ENCODE measurements at places on chromosomes 3 and 15.
A peak's percentile ranks its signal among the peaks of the same experiment; 100 is the strongest.

- no peak for DNase-seq
These were observed 202.9 kb upstream of the CTNNB1 start for GRCh38 chr3:40996382-40996781.

DNA sequence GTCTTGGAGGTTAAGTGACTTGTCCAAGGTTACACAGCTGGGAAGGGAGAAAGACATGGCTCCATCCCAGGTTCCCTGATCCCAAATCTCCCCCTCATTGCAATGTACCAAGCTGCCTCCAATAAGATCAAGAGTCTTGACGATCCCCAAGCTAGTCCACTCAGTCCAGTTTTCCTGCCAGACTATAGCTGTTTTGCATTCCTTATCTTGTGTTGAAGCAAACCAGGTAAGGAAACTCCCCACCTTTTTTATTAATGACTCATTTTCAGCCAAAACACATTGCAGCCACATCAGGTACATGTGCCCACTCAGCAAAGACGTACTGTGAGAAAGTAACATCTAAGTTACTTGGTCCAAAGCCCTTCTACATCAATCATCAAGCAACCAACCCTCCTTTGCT lies 41.9 kb downstream of the LIPC start:
- no peak for DNase-seq

DNA sequence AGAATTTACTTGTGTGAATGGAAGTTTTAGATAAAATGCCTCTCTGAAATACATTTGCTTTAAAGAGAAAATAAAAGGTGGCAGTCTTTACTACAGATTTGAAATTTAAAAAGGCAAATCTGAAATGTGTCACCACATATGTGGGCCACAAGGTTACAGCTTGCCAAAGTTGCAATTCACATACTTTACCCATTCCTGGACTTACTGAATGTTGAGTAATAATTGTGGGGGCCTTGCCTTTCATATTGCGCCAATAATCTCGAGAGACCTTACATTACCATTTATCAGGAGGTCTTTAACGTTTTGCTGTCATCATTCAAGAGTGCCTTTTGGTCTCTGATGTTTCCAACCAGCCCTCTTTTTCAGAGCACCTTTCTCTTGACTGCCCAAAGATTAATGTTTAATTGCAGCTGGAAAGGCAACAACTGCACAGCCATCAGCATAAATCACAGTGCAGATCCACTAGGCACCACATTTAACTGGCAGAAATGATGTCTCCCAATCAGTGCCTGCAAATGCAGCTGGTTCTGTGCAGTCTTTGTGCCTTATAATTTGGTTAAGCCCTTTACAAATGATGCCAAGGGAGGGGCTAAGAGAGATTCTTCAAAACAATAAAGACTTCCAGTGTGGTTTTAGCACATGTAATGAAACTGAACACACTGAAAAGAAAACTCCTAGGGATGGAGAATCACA lies 206.8 kb downstream of the MAGI1 start:
- no peak for DNase-seq

- DNase-seq: no peak
These were observed 40.2 kb downstream of the IRAK2 start for GRCh38 chr3:10204921-10205320.

- DNase-seq: peak; percentile 47
These were observed 1.1 kb upstream of the MGLL start for GRCh38 chr3:127823426-127823857.

DNA sequence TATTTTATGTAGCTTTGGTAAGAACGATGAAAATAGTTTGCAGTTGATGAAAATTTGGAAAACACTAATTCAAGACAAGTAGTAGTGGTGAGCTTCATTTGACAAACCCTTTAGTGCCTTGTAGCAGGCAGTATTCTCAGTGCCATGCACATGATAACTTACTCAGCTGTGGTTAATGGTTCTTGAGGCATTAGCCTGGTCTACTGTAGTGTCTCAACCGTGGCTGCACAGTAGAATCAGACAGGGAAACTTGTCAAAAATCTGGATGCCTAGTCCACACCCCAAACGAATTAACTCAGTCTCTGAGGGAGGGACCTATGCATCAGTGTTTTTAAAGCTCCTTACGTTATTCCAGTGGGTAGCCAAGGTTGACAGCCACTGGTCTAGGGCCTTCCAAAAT lies 45.4 kb downstream of the PSMD6 start:
- DNase-seq: peak; percentile 8

DNA sequence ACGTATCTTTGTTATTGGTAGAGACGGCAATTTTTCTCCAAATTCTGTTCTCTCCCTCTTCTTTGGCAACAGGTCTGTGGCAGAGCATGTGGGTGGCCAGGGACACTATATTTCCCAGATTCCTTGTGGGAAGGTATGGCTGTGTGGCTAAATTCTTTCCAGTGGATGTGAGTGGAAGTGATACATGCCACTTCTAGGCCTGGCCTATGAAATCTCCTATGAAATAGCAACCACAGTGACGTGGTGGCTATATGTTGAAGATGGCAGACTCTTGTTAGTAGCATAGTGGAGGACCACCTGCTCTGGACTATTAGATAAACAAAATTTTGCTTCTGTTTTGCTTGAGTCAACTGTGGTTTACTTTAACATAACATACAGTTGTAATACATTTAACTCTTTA lies 243.3 kb downstream of the IL20RB start:
- no peak for DNase-seq

- DNase-seq: no peak
These were observed 98.3 kb upstream of the VGLL3 start for GRCh38 chr3:87088993-87089841.

- no peak for DNase-seq
These were observed 97.2 kb downstream of the SEC22A start for GRCh38 chr3:123298903-123299302.

- no peak for DNase-seq
These were observed 48.5 kb downstream of the GRIP2 start for GRCh38 chr3:14491396-14492190.

- no peak for DNase-seq
These were observed 201.3 kb downstream of the TBL1XR1 start for GRCh38 chr3:176995946-176996345.

DNA sequence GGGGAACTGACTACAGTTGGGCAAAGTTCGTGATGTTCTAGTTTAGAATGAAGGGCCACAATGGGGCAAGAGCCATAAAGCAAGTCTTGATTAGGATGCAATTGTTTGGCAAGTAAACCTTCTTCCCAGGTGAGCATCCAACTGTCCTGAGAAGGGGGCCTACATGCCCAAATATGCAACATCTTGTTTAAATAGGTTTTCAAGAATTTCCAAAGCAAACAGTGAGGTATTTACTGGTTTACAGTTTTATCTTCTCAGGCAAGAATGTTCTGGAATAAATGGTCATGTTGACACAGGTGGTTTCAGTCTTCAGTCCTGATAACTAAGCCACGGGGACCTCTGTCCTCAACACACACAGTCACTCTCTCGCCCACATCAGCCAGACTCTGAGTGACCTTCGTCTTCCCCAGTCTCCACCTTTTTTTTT lies 90.3 kb upstream of the FAM174B start:
- no peak for DNase-seq

- no peak for DNase-seq
These were observed 40.2 kb upstream of the OSTN start for GRCh38 chr3:191158815-191159214.

Data from MV-4-11 (cell line).